ENCODE measurements at places on chromosomes 5 and 9.

DNA sequence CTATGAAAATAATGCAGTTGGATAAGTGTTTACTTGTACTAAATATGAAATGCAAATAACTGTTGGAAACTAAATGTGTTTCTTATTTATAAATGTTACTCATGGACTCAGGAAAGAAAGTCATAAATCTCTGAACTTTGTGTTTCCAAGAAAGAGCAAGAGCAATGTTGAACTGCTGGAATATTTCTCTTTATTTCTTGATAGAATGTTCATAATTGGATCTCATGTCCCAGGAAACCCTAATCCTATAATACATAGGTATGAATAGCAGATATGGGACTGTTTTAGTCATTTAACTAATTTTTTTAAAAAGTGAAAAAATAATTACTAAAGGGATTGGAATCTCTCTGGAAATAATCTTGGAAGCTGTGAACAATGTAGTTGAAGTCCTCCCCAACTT lies 245.0 kb upstream of the ACTBL2 start:
- no peak for DNase-seq

DNA sequence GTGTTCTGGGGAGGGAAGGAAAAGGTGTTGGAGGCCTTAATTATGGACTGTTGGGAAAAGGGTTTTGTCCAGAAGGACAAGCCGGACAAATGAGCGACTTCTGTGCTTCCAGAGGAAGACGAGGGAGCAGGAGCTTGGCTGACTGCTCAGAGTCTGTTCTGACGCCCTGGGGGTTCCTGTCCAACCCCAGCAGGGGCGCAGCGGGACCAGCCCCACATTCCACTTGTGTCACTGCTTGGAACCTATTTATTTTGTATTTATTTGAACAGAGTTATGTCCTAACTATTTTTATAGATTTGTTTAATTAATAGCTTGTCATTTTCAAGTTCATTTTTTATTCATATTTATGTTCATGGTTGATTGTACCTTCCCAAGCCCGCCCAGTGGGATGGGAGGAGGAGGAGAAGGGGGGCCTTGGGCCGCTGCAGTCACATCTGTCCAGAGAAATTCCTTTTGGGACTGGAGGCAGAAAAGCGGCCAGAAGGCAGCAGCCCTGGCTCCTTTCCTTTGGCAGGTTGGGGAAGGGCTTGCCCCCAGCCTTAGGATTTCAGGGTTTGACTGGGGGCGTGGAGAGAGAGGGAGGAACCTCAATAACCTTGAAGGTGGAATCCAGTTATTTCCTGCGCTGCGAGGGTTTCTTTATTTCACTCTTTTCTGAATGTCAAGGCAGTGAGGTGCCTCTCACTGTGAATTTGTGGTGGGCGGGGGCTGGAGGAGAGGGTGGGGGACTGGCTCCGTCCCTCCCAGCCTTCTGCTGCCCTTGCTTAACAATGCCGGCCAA lies 19.1 kb downstream of the PTGES2 start:
- no peak for DNase-seq

DNA sequence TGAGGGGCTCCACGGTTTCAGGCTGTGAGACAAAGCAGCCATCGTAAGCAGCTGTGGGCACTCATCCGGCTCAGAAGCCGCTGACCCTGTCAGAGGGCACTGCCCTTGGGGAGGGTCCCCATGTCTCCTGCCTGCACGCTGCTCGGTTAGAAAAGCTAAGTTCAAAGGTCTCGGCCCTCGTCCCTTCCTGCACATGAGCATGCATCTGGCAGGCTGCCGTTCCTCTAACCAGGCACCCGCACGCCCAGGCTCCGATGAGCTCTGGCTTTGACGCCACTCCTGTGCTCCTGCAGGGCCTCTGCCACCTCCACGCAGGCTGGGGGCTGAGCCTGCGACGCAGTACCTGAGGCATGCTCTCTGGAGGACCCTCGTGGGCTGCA lies 51.3 kb downstream of the NKD2 start:
- DNase-seq, result no peak

DNA sequence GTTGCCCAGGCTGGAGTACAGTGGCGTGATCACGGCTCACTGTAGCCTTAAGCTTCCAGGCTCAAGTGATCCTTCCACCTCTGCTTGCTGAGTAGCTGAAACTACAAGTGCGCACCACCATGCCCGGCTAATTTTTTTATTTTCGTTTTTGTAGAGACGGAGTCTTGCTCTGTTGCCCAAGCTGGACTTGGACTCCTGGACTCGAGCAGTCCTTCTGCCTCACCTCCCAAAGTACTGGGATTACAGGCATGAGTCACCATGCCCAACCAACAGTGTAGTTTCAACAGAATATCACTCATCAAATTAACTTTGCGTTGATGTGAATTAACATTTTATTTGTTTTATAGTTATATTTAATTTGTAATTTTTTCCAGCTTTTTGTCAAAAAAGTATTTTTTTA lies 45.3 kb downstream of the WDR70 start:
- no peak for DNase-seq

GRCh38 chr5:133461796-133462516 lies 150.4 kb downstream of the FSTL4 start:
- no peak for DNase-seq

GRCh38 chr9:34636791-34637355 lies 714 bp downstream of the SIGMAR1 start:
- no peak for DNase-seq

DNA sequence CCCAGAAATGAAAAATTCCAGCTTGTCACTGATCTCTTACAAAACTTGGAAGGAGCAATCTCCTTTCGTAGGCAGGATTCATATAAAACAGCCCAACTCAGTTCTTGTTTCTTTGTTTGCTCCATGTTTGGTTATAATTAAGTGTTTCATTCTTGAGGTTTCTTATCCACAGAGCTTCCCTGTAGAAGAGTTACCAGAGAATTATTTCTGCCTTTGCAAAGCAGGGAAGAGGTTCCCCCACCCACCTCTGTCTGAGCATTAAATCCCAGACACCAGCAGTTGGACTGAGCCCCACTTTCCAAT lies 34.1 kb upstream of the RAI14 start:
- DNase-seq, result no peak

DNA sequence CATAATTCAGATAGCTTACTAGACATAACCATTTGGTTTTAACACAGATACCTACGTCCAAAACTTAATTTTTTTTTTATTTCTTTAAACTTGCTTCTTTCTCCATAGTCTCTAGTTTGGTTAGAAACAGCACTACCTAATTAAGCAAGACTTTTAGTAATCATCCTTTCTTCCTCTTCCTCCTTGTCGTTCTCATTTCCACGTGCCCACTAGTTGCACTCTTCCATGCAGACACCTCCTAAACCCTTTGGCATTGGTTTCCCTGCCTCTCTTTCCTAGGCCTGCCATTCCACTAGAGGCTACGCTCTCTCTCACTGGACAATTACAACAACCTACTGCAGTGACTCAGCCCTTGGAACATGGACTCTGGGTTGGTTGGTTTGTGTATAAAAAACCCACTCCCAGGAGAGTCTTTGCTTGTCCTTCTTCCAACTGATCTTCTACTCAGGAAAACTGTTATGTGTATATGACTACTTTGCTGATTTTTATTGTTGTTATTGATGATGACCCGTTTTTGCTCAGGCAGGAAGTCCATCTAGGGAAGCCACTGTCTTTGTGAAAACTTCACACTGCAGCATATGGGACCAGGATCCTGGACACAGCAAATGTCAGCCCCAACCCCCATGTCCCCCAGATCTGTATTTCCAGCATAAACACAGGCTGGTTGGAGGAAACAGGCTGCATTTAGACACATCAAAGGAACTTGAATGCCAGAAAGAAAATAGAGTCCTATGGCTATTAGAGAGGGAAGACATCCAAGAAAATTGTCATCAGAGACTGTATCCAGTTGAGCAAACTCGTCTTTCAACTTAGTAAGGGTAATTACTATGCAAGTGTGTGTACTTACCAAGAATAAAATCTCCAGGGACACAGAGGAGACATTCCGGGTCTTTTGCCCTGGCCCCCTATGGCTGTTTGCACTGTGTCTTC lies 503.2 kb downstream of the GADD45G start:
- no peak for DNase-seq
